Cardiac muscle cell (in vitro differentiated cells and primary cell): ENCODE measurements at places on chromosomes 13 and 19.

- no peaks in the 10 kb centered on the region for H3K4me1 ChIP-seq
- H3K27me3 ChIP-seq, result no peaks in the 10 kb centered on the region
- no peak for DNase-seq
- no peak overlapping the region for H3K4me3 ChIP-seq
Measured at GRCh38 chr13:74986609-74987008, 495.4 kb downstream of the TBC1D4 start.

DNA sequence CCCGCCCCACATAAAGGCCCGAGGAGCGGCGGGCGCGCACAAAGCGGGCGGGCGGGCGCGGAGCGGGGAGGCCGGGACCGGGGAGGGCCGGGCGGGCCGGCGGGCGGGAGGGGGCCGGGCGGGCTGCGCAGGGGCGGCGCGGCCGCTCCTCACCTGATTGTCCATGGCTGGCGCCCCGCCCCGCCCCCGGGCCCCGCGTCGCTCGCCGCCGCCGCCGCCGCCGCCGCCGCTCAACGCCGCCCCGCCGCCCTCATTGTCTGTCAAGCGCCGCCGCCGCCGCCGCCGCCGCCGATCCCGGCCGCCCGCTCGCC is 200 bp downstream of the MLLT1 start:
- H3K4me1 ChIP-seq, result peaks cover 44% of the 10 kb centered on the region
- H3K4me3 ChIP-seq, result peak overlapping the region; percentile 100
- no peak for DNase-seq
- H3K36me3 ChIP-seq, result no peaks in the 10 kb centered on the region

GRCh38 chr13:54004026-54004699 is 975.5 kb downstream of the OLFM4 start:
- H3K27me3 ChIP-seq, result no peaks in the 10 kb centered on the region
- DNase-seq, result no peak
- H3K36me3 ChIP-seq, result no peaks in the 10 kb centered on the region
- no peaks in the 10 kb centered on the region for H3K4me1 ChIP-seq
- no peak overlapping the region for H3K27ac ChIP-seq

GRCh38 chr13:73935991-73936390 is 198.2 kb downstream of the KLF12 start:
- no peak overlapping the region for H3K4me3 ChIP-seq
- no peak overlapping the region for H3K27ac ChIP-seq
- H3K36me3 ChIP-seq, result no peaks in the 10 kb centered on the region
- DNase-seq, result peak; percentile 7
- H3K27me3 ChIP-seq, result no peaks in the 10 kb centered on the region

DNA sequence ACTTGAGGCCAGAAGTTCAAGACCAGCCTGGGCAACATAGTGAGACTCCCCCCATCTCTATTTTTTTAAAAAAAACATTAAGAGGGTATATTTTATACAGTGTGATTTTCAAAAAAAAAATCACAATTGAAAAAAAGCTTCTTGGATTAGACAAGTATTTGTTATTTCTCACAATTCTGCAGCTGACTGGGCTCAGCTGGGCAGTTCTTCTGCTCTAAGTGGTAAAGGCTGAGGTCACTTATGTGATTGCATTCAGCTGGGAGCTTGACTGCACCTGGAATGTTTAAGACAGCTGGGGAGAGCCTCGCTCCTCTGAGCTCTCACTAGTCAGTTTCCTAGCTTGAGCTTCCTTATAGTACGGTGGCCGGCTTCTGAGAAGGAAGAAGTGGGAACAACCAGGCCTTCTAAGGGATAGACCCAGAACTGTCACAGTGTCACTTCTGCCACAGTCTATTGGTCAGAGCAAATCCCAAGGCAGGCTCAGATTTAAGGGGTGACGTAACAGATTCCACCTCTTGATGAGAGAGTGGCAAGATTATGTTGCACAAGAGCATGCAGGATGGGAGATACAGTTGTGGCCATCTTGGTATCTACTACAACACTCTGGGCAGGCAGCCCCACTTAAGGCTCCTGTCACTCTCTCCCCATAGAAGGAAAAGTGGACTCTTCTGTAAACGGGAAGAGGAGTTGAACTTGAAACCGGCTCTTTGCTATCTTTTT is 19.7 kb upstream of the IRGC start:
- H3K4me3 ChIP-seq, result no peak overlapping the region
- H3K27me3 ChIP-seq, result peaks cover 8% of the 10 kb centered on the region
- no peaks in the 10 kb centered on the region for H3K36me3 ChIP-seq
- no peaks in the 10 kb centered on the region for H3K4me1 ChIP-seq
- no peak overlapping the region for H3K27ac ChIP-seq
